ENCODE measurements at places on chromosomes 1 and 21.

- peak; percentile 52 for DNase-seq
Observed at GRCh38 chr1:182054698-182055326, 6.7 kb downstream of the ZNF648 start.

GRCh38 chr1:203097001-203097400 is 11.2 kb upstream of the MYOG start:
- no peak for DNase-seq

DNA sequence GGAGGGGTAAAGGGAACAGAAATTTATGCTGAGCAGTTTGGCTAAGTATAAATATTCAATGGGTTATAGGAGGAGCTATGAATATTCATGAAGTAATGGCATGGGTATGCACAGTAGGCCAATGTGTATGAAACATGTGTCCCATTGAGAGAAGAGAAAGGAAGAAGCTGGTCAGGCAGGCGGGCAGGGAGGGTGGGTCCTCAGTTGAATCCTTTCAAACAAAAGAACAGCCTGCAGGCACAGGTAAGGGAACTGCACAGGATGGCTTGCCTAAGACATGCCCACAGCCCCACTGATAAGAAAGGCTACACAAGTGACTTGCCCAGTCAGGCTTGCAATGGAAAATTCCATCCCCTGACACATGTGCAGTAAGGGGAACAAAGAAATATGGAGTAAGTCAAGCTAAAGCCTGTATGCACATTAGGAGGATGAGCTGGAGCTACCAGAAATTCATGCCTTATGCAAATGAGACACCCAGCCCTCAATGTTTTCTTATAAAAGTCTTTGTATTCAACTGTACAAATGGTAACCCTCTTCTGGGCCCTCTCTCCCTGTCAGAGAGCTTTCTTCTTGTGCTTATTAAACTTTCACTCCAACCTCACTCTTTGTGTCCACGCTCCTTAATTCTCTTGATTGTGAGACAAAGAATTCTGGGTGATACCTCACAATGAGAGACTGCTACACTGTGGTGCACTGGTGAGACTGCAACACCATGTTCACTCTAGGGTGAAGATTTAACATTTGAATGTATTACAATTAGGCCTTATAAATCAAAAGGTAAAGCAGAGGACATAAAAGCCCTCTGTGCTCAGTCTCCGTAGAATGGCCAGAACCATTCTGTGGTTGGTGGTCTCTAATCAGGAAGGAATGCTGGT is 96.5 kb downstream of the ATP1B1 start:
- no peak for DNase-seq

DNA sequence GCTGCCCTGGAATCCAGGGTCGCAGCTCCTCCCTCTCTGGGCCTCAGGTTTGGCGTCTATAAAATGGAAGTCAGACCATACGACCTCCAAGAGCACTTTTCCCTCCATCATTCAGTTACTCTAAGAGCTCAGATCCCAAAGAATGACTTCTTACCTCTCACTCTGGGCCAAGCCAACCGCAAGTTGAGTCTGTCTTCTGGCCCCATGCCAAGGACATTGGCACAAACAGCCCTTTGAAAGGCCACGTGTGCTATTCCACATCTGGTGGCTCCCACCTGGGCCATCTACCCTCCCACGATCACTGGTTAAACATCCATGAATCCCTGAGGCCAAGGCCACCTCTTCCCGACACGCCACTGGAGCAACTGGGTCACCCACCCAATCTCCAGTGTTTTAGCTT is 12.4 kb downstream of the SLC2A7 start:
- DNase-seq = no peak

DNA sequence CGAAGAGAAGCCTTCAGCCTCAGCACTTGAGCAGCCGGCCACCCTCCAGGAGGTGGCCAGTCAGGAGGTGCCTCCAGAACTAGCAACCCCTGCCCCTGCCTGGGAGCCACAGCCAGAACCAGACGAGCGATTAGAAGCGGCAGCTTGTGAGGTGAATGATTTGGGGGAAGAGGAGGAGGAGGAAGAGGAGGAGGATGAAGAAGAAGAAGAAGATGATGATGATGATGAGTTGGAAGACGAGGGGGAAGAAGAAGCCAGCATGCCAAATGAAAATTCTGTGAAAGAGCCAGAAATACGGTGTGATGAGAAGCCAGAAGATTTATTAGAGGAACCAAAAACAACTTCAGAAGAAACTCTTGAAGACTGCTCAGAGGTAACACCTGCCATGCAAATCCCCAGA is 78.4 kb downstream of the PRDM2 start:
- DNase-seq = no peak

DNA sequence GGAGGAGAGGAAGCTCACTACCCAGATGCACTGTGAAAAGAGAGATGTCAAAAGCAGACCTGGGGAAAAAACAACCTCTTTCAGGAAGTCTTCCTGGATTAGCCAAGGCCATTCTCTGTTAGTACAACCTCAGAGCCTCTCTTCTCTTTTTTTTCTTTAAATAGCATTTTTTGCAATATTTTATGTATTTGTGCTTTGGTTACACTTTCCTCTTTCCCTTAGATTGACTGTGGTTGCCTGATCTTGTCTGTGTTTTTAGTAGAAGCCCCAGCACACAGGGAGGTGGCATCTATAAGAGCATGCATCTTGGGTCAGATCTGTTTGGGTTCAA is 18.8 kb downstream of the SLC26A9 start:
- no peak for DNase-seq

DNA sequence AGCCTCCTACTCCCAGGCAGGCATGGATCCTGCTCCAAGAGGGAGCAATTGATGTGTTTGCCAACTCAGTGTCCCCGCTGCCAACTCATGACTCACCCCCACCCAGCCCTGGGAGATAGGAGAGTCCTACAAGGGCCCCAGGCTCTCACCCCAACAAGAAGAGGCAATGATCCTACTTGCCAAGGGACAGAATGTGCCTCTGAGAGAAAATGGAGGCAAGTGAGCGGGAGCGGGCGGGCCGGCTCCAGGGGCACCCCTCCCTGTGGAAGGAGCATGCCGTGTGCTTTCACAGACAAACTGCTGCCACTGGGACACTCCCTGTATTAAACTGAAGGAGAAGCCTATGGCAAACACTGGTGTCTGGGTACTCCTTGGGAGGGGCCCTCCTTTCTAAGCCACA is 16.7 kb downstream of the PKP1 start:
- DNase-seq = no peak

- no peak for DNase-seq
Observed at GRCh38 chr21:46037331-46038325, 56.1 kb downstream of the COL6A1 start.

DNA sequence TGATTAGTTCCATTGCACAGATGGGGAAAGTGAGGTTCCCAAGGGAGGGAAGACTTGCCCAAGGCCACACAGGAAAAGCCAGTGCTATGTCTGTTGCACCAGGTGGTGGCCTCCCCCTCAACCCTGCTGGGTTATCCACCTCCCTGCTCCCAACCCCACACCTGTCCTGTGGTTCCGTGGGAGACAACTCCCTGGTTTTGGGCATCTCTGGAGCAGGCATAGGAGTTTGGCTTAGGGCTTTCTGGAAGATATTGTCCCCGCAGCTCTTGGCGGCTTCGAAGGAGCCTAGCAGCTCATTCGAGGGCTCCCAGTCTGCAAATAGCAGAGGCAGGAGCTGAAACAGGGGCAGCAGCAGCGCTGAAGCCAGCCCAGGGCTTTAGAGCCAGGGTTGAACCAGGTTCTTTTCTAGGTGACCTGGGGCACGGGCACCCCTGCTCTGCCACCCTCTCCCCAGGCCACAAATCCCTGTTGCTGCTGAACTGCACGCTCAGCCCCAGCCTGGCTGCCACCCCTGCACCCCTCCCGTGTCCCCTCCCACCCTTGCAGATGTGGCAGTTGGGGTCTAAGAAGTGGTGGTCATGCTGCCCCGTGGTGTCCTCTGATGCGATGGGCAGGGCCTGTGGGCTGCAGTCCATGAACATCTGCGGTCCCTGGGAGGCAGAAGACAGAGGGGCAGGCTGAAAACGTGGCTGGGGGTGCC is 22.1 kb downstream of the SPOCD1 start:
- no peak for DNase-seq

DNA sequence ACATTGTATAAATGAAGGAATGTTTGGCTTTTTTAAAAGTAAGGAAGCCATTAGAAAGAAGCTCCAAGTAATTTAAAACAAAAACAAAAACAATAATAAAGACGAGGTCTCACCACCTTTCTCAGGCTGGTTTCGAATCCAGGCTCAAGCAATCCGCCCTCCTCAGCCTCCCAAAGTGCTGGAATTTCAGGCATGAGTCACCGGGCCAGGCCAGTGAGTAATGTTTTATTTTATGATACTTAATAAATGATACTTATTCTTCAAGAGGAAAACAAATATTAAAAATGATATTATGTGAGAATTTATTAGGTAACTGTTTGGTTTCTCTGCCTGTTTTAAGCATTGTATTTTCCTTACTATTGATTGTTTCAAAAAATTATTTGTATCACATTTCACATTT is 201.4 kb upstream of the BRINP3 start:
- no peak for DNase-seq

GRCh38 chr1:9942399-9942938 is 722 bp downstream of the LZIC start:
- DNase-seq = peak; percentile 72

DNA sequence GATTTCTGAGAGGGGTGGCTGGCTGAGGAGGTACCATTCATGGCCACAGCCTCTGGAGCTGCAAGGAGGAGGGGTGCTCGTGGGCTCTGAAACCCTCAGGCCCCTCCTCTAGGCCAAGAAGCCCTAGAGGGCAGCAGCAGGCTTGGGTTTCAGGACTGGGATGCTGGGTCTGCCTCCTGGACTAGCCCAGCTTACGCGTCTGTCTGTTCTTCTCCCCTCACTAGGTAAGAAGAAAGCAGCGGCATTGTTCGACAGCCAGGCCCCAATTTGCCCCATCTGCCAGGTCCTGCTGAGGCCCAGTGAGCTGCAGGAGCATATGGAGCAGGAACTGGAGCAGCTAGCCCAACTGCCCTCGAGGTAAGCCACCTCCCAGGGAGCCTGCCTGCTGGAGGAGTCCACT is 60.3 kb downstream of the TMEM53 start:
- DNase-seq = no peak

DNA sequence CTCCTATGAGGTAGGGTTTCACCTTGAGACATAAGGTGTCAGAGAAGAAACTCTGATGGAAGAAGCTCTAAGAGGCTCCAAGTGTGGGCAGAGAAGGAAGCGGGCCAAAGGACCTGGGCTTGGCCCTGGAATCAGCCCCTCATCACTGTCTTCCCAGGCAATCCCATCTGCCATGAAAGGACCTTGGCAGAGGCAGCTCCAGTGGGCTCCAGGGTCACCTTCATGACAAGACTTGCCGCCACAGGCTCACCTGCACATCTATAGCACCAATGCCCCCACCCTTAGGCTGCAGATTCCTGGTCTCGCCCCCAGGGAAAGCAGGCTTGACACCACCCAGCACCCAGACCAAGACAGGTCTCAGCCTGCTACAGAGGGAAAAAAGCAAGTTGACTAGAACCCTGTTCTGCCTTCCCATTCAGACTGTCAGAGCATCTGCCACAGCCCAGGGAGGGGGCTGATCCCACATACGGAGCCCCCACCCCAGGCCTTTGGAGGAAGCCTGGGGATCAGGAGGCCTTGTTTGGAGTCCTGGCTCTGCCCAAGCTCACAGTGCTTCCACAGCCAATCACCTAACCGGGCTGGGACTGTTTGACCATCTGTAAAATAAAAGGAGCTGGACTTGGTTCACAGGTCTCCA is 490 bp upstream of the FAM110D start:
- DNase-seq = no peak

DNA sequence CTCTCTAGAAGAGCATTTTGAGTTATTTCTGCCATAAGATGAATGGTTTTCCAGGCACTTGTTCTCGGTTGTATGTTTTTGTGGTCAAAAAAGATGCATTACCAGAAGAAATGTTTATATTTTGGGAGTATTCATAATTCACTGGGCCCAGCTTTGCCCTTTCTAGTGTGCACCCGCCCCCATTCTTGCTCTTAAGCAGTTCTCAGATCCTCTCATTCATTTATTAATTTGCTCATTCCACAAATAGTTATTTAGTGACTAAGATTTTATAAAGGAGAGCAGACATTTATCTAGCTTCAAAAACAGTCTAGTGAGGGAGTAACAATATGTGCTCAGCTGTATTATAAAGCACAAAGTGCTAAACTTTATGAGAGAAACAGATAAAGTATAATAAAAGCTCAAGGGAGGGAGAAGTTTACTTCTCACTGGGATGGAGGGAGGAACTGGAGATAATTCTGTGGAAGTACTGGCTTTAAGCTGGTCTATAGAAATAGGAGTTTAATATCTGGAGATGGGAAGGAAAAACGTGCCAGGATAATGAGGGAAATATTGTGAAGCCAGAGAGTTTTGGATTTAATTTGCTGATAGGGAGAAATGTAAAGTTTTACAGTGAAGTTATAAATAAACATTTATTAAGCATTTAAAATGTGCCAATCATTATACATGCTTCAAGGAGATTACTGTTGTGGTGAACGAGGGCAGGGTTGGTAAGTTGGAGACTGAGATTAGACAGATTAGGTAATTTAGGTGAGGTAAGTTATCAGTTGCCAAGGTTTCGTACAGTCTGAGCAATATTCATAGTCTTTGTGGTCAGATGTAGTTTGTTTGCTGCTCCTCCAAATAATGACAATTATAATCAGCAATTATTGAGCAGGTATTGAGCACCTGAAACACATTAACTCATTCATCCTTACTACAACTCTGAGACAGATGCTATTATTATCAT is 9.1 kb upstream of the MACF1 start:
- no peak for DNase-seq

- peak; percentile 70 for DNase-seq
Observed at GRCh38 chr1:244239261-244239770, 188.2 kb downstream of the ZBTB18 start.

DNA sequence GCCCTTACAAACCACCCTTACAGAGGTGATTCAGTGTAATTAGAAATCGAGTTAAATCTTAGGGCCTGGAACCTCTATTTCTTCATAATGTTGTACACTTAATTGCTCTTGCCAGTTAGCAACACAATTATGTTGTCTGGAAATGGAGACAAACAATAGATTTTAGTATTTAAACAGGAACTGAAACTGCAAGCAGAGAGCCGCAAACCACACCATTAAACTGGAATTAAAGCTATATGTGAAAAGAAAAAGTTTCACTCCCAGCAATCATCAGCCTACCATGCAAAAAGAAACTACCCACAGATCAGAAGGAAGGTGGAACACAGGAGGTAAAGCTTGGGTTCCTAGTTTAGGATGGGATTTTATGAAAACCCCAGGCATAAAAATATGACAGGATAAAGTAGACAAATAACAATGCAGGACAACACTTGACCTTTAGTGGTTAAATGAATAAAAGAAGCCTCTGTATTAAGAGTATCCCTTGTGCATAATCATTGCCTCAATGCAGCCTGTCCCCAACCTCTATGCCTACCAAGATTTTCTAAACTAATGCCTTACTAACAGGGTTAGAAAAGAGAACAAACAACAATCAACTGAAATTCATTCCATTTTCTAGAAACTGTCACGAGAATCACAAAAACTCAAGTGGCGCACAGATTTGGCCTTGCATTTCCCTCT is 304.3 kb upstream of the ESRRG start:
- DNase-seq = no peak

GRCh38 chr1:25484096-25484495 is 53.4 kb downstream of the MACO1 start:
- DNase-seq = peak; percentile 18

DNA sequence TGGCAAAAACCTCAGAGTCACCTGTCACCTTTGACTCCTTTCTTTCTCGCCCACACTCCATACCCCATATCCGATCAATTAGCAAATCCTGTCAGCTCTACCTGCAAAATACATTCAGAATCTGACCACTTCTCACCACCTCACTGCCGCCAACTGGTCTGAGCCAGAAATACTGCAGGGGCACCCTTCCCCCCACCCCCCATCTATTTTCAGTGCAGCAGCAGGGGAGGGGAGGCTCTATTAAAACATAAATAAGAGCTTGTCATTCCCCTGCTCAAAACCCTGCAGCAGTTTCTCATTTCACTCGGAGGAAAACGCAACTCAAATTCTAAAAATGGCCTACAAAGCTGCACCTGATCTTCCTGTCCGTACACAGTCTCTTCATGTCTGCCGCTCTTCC is 3.9 kb downstream of the PKLR start:
- DNase-seq = no peak

Measured in NCI-H1105 treated with DMSO at 0.1 percent for 48 hours (cell line).